Stimulated activated CD8-positive, alpha-beta memory T cell treated with anti-CD3 and anti-CD28 coated beads, Interleukin-15, amount 100 ng/mL, for 24 hours (primary cell): ENCODE measurements at places on chromosomes 2 and 18.

DNA sequence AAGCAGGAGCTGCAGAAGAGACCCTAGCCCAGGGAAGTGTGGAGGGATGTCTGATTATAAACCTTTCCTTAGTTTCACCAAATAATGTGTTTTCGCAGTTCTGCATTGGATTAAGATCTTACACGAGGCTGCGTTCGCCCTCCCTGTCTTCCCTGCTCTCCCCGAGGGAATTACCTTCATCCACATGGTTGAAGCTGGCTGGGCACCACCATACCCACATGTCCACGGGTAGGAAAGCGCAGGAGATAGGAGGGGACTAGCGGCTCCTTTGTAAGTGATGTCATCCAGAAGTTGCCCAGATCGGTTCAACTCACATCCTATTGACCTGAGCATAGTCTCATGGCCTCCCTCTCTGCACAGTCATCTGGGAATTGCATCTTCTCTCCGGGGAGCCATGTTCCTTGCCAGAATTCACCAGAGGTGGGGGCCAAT, 1.1 kb downstream of the TTL start:
- DNase-seq: no peak

DNA sequence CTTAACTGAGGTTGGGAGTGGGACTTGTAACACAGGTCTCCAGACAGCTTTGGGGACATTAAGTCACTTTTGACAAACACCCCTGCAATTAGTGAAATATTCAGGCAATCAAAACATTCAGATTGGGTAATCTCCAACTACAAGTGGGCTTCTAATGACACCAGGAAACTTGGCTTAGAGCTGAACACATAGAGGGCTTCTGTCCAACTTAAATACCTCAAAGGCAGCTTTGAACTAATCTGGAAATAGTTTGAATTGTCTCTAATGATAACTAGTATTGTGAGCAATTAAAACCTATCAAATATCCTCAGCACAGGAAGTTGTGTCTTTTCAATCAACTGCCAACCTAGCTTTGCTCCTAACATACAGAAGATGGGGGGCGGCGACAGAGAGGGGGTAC, 5.1 kb upstream of the ASPRV1 start:
- no peak for DNase-seq

- no peak for DNase-seq
Measured at GRCh38 chr2:84643991-84644390, 127.7 kb downstream of the DNAH6 start.

GRCh38 chr2:170176212-170176611, 1.7 kb upstream of the MYO3B start:
- DNase-seq: no peak

DNA sequence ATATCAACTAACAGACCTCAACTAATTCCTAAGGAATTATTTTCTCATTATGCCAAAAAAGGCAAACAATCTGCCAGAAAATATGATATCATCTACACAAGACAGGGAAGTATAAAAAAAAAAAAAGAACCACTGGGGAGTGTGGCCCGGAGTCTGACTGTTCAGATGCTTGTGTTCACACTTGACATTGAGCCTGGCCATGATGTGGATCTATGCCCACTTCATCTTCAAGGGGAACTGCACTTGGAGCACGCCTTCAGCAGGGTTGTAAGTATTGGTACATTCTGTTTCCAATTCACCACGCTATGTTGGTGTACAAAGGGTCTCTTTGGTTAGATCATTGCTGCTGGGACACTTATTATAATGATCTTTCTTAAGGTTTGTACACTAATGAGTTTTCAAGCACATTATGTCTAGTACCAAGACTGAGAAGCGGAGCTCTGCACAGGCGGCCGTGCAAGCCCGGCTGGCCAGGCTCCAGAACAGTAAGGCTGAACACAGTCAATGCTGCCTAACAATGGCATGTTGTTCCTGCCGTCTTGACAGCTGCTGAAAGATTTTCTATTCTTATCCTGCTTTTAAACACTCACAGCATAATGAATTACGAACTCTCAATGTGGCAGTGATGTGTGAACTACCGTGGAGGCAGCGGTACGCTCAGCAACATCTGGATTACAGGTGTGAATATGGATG, 788.4 kb upstream of the SOX11 start:
- no peak for DNase-seq

- DNase-seq: no peak
Measured at GRCh38 chr2:23350792-23351355, 34.1 kb upstream of the KLHL29 start.

DNA sequence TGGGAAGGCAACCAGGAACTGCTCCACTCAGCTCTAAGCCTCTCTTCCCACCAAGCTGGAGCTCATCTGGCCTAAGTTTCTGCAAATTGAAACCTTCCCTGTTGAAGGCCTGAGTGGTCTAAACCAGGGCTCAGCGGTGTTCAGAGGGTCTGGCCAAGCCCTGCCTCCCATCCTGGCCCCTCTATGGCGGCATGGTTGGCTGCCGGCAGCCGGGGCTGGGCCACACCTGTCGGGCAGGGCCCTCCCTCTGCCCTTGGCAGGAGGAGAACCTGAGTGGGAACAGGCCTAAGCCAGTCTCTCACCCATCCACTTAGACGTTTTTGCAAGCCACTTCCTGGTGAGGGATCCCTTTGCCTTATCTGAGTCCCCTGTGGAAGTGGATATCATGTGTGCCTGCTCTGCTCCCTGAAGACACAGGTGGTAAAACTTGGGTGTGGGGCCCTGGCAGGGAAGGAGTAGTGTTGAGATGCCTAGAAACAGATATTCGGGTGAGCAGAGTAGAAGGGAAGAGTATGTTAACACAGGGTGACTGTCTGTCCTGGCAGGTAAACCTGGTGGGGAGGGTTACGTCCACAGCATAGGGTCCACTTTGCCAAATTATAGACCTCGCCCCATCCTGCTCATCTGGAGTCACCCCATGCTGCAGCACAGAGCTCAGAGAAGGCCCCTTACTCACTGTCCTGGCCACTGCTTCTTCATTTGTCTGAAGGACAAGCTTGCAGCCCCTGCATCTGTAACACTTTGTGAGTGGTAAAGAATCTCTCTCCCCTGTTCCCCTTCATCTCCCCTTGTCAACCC, 63.0 kb upstream of the SIX2 start:
- DNase-seq: no peak

DNA sequence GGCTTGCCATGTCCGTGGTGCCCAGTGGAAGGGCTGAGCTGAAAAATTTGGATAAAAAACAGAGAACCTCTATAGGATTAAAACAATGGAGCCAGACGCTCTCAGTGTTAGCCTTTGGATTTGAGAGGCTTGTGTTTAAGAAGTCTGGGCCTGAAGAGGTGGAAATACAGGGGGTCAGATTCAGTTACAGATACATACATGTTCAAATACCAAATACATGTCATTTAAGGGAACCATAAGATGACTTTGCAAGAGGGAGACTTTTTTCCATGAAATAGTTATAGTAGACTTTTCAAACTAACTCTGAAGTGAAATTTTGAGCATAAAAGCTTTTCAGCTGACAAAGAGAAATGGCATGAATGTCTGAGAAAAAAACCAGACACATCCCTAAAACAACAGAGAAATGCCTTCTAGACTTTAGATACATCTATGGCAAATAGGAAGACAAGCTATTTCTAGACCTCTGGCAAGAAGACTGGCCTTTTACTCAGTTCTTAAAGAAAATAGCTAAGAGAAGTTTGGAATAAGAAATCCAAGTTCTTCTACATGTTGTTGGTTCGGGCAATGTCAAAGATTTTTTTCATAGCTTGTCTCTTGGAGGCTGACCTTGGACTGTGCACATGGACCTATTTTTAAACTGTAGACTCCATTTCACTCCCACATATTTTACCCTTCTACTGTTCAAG, 112.9 kb downstream of the LTBP1 start:
- DNase-seq: no peak

DNA sequence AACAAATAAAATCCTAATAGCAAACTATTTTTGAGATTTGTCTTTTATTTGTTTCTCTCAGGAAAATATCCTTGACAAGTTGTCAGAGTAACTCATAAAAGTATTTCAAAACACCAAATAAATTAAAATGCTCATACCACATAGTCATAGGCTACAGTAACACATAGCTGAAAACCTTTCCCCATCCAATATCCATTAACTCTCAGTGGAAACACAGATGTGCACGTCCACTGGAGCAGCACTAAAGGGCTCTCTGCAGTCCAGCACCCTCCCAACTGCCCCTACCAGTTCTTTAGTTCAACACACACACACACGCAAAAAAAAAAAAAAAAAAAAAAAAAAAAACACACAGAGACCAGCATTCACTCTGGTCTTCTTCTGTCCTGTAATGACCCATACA, 879 bp upstream of the XDH start:
- no peak for DNase-seq

DNA sequence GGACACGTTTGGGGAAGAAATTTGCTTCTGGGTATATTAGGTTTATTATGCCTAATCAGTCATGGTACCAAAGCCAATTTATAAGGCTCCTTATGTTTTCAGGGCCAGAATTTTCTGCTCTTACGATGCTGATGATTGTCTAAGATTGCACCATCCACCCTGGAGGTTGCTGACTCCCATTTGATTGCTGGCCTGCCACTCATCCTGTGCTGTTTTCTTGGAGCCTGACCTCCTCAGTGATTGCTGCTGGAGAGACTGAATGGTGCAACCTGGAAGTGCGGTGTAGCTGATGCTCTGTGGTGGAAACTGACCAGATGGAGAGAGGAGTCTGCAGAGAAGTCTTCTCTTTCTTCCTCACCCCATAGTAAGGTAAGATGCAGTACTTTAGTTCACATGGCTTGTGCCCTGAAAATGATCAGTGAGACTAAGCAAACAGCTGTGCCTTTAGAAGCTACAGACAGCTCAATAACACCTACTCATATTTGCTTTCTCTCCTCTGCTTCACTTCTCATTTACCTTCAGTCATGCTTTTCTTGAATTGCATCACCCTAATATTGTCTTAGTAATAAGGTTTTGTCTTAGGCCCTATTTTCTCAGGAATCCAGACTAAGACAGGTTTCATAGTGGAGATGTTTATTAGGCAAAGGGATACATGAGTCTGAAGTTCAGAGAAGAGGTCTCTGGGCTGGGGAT, 17.4 kb downstream of the ZNF24 start:
- no peak for DNase-seq

- DNase-seq: no peak
Measured at GRCh38 chr18:78423811-78424210, 555.8 kb upstream of the SALL3 start.
